Renal pelvis (tissue), 12 donors: ENCODE measurements at places on chromosomes 16 and 17.

DNA sequence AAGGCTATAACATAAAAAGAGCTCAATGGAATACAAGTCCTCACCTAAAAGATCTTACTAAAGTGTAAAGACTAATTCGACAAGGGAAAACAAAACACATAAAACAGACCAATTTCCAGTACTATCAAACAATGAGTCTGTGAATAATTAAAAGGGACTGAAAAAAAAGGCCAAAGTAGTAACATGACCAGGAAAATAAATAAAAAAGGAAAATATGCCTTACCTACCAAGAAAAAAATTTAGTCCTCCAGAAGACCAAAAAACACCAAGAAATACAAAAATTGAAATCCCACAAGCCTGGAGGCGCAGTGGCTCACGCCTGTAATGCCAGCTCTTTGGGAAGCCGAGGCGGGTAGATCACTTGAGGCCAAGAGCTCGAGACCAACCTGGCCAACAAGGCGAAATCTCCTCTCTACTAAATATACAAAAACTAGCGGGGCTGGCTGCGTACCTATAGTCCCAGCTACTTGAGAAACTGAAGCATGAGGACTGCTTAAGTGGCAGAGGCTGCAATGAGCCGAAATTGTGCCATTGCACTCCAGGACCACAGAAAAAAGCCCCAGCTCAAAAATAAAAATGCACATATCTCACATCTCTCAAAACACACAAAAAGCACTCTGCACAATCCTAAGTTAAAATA lies 60.8 kb downstream of the TEX14 start:
- DNase-seq = no peak

- DNase-seq = no peak
Measured at GRCh38 chr17:55978578-55978977, 174.7 kb upstream of the ANKFN1 start.

DNA sequence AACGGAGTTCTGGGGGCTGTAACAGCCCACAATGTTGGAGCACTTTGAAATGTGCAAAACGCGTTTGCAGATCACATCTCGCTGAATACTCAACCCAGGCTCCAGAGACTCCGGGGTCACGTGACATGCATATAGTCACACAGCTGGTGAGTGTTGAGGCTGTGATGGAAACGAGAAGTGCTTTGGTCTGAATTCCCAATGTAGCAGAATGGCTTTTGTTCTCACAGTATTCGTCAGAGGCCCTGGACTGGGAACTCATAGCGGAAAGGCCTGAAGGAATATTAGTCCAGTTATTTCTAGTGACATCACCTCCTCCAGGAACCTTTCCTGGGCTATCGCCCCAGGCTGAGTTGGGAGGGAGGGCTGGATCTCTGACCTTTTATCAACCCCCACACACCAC lies 95.8 kb upstream of the CRHR1 start:
- no peak for DNase-seq

DNA sequence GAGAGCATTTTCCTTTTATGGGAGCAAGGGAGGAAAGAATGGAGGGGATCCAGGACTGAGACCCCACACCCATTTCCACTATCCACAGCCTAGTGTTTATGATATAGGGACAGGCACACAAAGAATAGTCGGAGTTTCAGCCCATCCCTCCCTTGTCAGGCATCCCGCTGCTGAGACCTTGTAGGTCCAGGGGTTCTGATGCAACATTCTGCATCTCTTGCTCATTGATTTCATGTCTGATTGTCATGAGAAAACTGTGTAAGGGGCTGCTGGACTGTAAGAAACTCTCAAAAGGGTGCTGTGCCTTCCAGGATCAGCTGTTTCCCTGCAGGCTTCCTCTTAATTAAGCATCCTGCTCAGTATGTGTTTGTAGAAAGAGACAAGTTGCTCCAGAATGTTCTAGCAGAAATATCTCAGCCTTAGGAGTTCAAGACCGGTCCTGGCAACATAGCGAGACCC lies 5.3 kb upstream of the POLR3E start:
- no peak for DNase-seq

DNA sequence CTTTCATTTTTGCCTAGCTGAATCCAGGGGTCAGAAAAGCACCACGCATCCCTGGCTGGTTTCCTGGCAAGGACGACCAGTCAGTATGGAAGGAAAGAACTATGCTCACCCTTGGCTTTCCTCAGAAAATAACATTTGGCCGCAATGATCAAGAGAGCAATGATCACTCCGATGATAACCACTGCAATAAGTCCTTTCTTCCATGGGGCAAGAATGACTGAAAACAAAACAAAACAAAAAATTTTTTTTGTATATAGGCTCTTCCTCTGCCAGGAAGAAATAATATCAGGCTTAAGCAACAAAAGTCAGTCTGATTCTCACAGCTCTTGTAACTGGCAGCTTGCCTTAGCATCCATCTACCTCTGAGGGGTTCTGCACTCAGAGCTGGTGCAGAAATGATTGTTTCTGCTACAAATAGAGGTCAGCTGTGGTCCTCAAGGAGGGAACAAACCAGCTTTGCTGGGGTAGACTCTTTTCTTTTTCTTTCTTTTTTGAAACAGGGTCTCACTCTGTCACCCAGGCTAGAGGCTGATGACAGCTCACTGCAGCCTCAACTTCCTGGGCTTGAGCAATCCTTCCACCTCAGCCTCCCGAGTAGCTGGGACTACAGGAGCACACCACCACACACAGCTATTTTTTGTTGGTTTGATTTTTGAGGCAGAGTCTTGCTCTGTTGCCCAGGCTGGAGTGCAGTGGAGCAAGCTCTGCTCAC lies 35.7 kb downstream of the PECAM1 start:
- no peak for DNase-seq

- no peak for DNase-seq
Measured at GRCh38 chr17:15185625-15185991, 79.5 kb downstream of the PMP22 start.

GRCh38 chr16:54493061-54493460 lies 206.5 kb upstream of the IRX3 start:
- no peak for DNase-seq

- DNase-seq = no peak
Measured at GRCh38 chr17:76189247-76189646, 48.2 kb upstream of the FOXJ1 start.

- no peak for DNase-seq
Measured at GRCh38 chr17:10280068-10280467, 81.7 kb upstream of the GAS7 start.

GRCh38 chr16:10681310-10682308 lies 13.1 kb downstream of the TEKT5 start:
- no peak for DNase-seq

DNA sequence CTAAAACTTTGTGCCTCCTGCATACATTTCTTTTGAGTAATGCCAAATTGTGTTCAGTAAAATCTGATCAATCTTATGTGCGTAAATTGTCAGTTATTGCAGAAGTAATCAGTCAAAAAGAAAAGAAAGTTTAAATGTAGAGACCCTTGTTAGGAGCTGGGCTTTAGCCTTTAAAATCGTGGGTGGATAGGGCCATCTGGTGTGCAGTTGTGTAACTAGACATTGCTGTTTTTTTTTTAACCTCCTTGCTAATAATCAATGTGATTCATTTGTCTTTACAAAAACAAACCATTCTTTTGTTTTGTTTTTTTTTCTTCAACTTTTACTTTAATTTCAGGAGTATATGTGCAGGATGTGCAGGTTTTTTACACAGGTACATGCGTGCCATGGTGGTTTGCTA lies 5.3 kb upstream of the WWOX start:
- DNase-seq = no peak

- DNase-seq = no peak
Measured at GRCh38 chr17:58870747-58871146, 115.1 kb downstream of the PPM1E start.

- no peak for DNase-seq
Measured at GRCh38 chr17:75486151-75486550, 29.2 kb downstream of the CASKIN2 start.

GRCh38 chr17:56297184-56297583 lies 143.9 kb downstream of the ANKFN1 start:
- no peak for DNase-seq

DNA sequence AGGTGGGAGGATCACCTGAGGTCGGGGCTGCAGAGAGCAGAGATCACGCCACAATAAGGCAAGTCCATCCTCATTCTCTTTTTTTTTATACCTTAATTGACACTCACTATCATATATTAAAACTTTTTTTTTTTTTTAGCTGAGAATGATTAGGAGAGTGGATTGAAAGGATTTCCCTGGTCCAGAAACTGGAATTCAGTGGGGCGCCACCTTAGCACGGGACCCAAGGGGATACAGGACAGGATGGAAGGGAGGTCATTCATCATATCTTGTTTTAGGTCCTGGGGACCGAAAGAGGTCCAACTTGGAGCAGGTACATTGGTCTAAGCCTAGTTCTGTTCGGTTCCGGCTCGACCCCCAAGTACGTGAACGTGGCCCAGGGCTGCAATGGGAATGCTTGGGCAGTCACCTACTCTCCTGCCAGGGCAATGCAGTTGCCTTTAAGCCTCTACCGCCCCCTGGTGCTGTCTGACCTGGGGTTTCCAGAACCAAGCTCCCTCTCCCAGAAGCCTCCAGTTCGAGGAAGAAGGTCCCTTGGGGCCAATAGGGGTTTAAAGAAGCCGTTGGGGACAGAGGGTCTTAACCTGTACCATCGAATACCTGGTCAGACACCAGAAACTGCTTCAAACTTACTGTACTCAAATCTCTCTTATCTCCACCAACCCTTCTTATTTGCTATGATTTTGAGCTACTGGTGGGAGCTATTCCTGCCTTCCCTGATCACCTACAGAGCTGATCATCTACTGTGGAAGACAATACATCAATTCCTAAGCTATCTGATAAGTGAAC lies 19.9 kb upstream of the GPATCH8 start:
- no peak for DNase-seq

- no peak for DNase-seq
Measured at GRCh38 chr16:15925631-15926030, 23.8 kb upstream of the ABCC1 start.

- DNase-seq = no peak
Measured at GRCh38 chr17:54771409-54771915, 129.2 kb upstream of the TOM1L1 start.
